ENCODE measurements at places on chromosomes 2 and 18.
A peak's percentile ranks its signal among the peaks of the same experiment; 100 is the strongest.

- DNase-seq, result no peak
Measured at GRCh38 chr18:73752965-73753364, 394.7 kb downstream of the FBXO15 start.

- no peak for DNase-seq
Measured at GRCh38 chr18:75087119-75088020, 121.6 kb downstream of the PTGR3 start.

DNA sequence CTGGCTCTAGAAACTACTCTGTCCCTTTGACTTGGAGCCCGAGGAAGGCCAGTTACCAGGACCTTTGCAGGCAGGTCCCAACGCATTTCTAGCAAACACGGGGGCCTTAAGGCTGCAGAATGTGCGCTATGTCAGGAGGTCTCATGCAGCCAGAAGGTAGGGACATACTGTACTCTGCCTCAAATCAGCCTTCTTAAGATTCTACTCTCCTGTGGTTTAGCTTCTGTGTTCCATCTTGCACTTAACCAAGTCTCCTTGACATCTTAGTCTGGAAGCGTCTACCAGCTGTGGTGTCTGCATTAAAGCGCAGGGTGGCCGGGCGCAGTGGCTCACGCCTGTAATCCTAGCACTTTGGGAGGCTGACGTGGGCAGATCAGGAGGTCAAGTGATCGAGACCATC lies 65.5 kb downstream of the STEAP3 start:
- no peak for DNase-seq

DNA sequence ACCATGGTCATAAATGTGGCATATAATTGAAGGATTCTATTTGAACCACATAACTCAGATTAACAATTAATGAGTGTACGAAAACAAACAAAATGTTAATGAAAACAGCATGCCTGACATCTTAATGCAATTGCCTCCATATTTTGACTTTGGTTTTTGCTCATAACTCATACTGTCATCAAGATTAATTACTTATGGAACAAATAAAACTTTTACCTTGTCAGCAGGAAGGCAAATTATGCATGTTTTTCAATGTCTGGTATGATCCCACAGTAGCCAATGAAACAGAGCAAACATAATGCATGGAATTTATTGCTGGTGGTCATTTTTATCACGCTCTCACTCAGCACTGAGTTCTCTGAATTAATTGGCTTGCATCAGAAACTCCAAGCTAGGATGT lies 5.1 kb downstream of the PLEKHM3 start:
- no peak for DNase-seq

GRCh38 chr2:10045561-10046355 lies 2.4 kb downstream of the KLF11 start:
- no peak for DNase-seq

DNA sequence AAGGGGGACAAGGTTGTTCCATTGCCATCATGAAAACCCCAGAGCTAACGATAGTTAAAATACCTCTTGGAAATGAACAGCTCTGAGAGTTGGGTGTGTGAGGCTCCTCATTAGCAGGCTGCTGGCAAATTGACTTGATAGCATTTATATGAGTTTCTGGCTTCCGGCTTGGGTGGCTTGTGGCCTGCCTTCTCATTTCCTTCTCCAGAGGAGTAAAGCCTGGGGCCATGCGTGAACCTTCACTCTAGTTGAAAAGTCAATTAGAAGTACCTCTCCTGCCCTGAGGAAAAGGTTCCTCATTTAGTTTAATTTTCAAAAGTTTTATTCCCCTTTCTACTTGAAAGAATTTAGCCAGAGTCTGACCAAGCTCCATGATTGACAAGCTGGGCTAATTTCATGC lies 67.1 kb downstream of the MGAT5 start:
- DNase-seq, result no peak

- DNase-seq, result no peak
Measured at GRCh38 chr18:27887287-27887686, 289.6 kb downstream of the CDH2 start.

DNA sequence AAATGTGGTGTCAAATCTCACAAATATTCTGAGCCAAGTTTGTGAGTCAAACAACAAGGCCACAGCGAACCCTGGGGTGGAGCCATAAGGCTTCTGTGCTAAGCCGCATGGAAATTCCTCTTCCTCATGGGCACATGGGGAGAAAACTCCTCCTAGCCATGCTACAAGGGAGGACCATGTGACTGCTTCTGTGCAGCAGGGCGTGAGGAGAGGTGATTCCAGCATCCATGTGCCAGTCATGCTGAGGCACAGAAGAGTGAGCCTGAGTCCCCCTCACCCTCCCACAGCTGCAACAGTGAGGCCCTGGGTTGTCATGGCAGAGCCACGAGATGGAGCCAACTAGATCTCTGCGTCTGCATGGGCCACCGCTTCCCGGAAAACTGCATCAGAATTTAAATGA lies 488.8 kb upstream of the RAB6C start:
- DNase-seq, result no peak

DNA sequence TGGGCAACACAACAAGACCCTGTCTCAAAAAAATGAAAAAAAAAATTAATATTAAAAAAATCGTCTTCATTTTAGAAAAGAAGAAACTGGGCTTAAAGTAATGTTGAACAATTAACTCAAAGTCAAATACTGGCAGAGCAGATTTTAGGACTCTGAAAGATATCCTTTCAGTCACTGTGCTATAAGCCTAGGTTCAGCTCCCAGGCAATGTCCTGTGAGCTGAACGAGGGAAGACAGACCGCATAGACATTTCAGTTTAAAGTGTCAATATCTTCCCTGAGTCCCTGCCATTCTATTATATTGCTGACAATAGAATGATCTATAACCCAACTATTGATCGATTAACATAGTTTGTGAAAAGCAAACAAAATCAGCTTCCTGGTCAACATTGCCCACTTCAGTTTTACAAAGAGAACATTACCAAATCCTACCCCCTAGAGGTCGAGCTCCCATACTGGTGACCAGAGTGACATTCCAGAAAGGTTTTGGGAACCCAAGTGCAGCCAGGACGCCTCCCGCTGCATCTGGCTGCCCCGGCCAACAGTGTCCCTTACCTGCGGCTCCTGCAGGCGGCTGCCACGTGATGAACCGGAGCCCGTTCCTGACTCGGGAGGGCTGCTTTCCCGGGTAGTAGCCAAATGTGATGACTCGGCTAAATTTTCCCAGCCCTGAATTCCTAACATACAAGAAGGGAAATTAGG lies 639 bp downstream of the MRO start:
- peak; percentile 39 for DNase-seq

DNA sequence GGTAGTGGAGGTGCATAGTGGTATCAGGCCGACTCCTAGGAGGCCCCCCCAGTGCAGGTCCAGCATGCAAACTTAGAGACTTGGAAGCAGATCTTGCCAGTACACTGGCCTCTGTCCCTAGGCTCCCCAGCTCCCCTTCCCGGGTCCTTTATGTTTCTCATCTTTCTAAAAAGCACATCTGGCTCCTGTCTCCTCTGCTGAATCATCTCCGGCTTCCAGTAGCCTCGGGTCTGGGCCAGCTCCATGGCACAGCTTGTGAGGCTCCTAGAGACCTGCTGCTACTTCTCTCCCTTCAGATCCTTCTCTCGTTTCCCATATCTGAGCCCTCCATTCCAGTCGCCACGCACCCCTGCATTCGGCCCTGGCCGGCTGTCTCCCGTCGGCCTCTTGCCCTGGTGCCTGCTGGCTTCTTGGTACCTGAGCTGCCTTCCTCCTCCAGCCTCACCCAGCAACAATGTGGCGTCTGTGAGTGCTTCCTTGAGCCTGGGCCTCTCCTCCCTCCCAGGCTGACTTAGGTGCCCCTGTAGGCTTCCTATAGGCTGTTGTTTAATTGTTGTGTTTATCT lies 6.6 kb downstream of the TRAF3IP1 start:
- no peak for DNase-seq

DNA sequence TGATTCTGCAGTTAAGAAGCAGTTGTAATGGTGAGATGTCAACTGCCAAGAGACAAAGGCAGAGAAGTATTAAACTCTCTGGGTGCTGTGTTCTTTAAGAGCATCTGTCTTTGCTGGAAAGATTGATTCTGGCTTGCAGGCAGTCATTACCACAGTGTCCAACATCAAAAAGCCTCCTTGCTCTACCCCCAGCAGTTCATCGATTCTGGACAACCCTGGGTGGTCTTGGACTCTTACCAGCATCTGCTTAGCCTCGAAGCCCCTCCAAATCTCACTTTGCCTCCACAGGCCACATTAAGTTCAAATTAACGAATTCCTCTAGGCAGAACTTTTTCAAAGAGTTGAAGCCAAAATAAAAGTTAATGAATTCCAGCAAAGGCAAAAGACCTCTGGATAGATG lies 1061.4 kb downstream of the TSN start:
- no peak for DNase-seq

DNA sequence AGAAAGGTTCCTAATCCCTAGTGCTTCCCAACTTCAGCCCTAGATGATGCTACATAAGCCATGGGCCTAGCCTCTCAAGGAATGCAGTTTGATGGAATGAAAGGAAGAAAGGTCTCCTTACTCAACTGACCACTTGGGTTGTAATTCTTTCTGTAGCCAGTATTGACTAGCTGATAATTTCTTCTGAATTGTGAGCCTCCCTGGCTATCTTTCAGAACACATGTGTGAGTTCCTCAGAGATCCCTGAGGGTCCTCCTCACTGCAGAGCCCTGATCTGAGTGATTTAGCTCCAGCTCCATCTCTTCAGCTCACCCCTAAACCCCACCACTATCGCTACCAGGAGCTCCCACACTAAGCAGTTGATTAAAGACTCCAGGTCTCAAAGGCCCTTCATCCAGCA lies 31.5 kb downstream of the CFAP210 start:
- no peak for DNase-seq

GRCh38 chr18:26456070-26456491 lies 92.3 kb downstream of the KCTD1 start:
- DNase-seq, result no peak

DNA sequence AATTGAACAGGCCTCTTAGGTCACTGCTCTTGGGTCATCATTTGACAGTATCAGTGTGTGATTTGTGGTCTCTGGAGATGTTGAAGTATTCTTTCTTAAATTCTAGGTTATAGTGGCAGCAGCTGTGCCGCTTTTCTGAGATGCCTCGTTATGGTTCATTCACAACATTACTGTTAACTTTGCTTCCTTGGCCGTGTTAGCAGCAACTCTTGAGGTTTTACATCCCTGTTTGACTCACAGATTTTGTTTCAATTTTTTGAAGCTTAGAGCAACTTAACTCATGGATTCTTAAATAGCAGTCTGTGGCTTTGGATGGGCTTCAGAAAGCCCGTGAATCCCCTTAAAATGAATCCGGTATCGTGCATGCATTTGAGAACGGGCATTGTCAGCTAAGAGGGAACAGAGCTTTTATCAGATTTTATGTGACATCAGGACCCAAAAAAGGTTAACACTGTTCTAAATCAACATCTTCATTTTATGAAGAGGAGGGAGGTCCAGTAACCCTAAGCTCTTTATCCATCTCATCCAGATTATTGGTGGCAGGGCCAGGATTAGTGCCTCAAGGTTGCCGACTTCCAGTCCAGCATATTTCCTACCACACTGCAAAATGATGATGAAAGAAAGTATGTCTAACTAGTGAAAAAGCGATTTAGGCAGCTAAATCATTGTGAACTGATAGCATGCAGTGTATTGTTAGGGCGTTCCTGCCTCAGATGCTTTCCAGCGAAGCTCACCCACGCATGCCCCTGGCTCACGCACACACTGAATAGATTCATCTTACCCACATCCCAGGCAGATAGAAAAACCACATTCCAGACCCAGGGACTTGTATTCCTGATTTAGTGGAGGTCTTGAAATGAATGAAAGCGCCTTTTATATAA lies 5.1 kb downstream of the TRIB2 start:
- DNase-seq, result no peak

DNA sequence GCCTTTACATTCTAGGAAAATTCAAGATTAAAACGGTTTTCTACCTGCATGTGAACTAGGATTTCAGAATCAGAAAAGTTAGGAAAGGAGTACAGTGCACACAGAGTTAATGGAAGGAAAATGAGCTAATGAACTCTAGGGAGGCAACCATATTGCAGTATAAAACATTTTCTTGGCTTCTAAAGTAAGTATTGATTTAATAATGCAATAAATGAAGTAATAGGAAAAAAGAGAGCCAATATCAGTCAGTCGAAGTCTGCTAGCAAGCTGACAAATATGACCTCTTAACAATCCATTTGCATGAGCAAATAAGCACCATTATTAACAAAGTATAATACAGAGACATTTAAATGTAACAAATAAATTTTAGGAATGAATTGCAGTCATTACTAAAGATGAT lies 80.2 kb upstream of the COL3A1 start:
- no peak for DNase-seq

- DNase-seq, result peak; percentile 87
Measured at GRCh38 chr2:28276076-28276618, 116.5 kb upstream of the FOSL2 start.

DNA sequence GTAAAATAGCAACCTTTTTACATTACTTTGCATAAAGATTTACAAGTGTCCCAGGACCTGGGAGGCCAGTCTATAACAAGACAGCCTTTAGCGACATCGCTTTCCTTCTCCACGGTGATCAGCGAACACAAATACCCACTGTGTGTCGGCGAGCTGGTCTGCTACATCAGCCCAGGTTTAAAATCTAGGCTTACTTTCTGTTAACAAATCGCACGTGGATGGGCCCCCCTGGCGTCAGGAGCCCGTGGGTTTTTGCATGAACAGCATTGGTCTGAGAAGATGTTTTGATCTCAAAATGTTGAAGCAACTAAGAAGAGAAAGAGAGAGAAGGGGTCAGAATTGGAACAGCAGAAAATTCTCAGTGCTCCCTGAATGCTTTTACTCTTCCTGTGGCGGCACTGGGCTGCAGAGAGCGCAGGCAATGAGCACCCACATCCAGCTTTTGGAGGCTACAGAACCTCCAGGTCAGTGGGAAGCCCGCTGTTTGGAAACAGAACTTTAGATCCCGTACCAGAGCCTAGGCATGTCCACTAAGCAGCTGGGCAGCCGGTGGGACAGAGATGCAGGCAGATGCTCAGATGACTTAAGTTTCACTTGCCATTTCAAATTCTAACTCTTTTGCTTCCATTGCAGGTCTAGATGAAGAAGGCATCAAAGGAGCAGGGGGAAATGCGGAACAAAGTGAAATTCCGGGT lies 32.9 kb downstream of the CYP27C1 start:
- no peak for DNase-seq

DNA sequence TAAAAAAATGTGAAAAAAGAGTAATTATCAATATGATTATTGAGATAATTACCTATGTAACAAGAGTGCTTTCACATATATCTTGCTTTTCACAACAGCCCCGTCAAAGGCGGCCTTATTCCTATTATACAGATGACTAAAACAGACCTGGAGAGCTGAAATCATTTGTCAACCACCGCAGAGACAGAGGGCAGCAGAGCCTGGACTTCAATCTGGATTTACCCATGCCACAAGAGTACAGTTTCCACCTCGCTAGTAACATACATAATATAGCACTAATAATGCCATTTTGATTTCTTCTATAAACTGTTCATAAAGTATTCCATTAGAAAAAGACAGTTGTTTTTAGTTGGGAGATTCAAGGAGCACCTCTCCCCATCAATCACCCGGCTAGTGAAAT lies 121.8 kb downstream of the EPB41L3 start:
- DNase-seq, result no peak
